ENCODE measurements at places on chromosomes 7 and 10. TPM values are rescaled to one million over a fixed set of nuclear protein-coding genes. Genes with fewer than 3 reads are reported as not detected.

Gene TMEM106B
- total RNA-seq, result 33.6 TPM

Gene ANKRD2
- total RNA-seq, result 6.4 TPM

Gene CTAGE15
- 5.9 TPM for total RNA-seq

Gene MYH16
- not detected for total RNA-seq

Gene IKZF1
- 6.5 TPM for total RNA-seq

Gene GSTO2
- total RNA-seq, result 6.3 TPM

Gene VAX1
- total RNA-seq, result not detected

Gene TAS2R4
- total RNA-seq, result 3.1 TPM

Gene C7orf57
- 0.10 TPM for total RNA-seq

Gene CHAT
- not detected for total RNA-seq

Gene SUGCT
- 5.2 TPM for total RNA-seq

Gene MYL7
- total RNA-seq, result 2.0 TPM

Gene TBX20
- 0.20 TPM for total RNA-seq

Gene MRC1
- total RNA-seq, result 35.5 TPM

Gene PDE1C
- 1.2 TPM for total RNA-seq

Gene SLC26A3
- total RNA-seq, result not detected

Gene CLRN3
- 0.39 TPM for total RNA-seq

Gene NUTM2D
- 2.8 TPM for total RNA-seq

DNA sequence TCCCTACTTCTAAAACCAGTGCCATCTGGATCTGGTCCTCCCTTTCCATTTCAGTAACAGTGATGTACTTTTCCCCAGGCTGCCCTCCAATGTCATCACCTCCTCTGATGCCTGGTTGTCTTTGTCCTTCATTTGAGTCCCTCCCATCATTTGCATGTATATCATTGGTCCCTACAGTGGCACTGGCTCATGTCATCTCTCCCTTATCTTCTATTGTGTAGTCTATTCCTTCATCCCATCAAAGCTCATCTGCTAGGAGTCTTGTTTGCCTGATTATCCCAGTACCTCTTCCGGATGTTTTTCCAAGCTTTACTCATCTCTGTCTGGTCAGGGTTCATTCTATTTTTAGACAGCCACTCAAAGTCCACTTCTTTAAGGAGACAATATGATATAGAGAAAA, 292.9 kb upstream of the BMPER start:
- DNase-seq, result no peak

GRCh38 chr10:95333997-95334804, 43.4 kb upstream of the PDLIM1 start:
- peak; percentile 22 for DNase-seq

- DNase-seq, result peak; percentile 3
Observed at GRCh38 chr7:38736138-38736537, 105.0 kb upstream of the AMPH start.

GRCh38 chr10:72611783-72612182, 14.1 kb downstream of the MICU1 start:
- no peak for DNase-seq

GRCh38 chr10:42488416-42488815, 150.0 kb downstream of the ZNF33B start:
- DNase-seq, result no peak

- DNase-seq, result no peak
Observed at GRCh38 chr10:15796762-15797161, 63.5 kb downstream of the MINDY3 start.

- no peak for DNase-seq
Observed at GRCh38 chr7:36946401-36946739, 222.1 kb upstream of the AOAH start.

- DNase-seq, result no peak
Observed at GRCh38 chr10:121448766-121449421, 149.3 kb downstream of the FGFR2 start.

- DNase-seq, result no peak
Observed at GRCh38 chr10:78436706-78437406, 403.2 kb downstream of the RPS24 start.

DNA sequence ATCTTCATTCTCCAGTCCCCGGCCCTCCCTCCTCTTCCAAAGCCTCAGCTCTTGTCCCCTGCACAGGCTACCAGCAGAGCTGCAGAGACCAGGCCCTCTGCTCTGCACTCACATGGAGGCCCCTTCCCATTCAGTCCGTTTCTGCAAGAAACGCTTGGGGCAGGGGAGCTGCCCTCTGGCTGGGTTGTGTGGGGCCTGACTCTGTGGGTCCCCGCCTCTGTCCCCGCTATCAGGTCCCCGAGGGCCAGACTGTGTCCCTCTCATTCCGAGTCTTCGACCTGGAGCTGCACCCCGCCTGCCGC, 1.5 kb downstream of the PCOLCE start:
- no peak for DNase-seq

DNA sequence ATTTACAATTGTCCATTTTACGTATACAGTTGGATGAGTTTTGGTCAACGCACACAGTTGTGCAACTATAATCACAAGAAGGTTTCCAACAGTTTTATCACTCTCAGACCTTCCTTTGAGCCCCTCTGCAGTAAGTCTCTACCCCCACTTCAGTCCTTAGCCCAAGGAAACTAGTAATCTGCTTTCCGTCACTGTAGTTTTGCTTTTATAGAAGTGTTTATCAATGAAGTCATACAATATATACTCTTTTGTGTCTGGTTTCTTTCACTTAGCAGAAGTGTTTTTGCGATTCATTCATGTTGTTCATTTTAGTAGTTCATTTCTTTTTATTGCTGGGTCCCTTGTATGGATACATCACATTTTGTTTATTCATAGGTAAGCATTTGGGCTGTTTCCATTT, 92.9 kb upstream of the PIP4K2A start:
- DNase-seq, result no peak

DNA sequence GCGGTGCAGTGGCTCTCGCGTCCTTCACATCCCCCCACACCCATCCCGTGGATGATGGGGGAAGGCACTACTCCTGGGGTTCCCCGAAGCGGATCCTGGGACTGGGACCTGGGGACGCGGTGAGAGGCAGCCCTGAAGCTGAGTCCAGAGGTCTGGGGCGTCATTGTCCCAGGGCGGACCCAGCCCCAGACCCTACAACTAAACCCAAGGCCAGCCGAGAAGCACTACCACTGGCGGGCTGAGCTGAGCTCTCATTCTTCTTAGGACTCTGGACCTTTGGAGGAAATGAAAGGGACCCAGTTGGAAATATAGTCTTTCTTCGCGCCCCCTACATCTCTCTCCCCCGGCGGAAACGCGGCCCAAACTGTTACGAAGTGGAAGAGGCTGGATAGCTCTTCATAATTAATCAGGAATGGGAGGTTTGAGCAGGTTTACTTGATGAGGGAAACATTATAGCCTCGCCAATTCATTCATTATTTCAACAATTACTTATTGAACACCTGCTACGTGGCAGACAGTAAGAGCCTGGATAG, 389 bp upstream of the FBXL15 start:
- DNase-seq, result no peak

GRCh38 chr10:132419538-132420468, 22.8 kb downstream of the PWWP2B start:
- DNase-seq, result no peak

GRCh38 chr7:88310956-88311674, 4.4 kb upstream of the STEAP4 start:
- DNase-seq, result no peak

DNA sequence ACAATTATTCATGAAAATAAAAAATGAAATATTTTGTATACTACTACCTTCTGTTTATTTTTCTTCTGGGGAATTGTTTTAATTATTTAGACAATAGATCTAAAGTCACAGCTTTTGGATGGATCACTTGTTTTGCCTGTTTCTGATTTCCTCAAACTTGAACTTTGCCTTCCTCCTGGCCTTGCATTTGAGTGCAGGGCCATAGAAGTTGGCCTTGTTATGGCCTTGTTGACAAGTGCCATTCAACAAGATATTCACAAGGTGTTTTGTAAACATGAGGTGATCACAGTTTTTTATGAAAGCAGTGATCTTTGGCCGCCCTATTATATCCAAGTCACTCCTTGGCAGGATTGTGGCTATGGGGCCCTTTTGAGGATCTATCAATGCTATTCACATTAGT, 4.6 kb downstream of the ZNF22 start:
- no peak for DNase-seq

GRCh38 chr10:116134322-116134721, 138.7 kb downstream of the GFRA1 start:
- no peak for DNase-seq

DNA sequence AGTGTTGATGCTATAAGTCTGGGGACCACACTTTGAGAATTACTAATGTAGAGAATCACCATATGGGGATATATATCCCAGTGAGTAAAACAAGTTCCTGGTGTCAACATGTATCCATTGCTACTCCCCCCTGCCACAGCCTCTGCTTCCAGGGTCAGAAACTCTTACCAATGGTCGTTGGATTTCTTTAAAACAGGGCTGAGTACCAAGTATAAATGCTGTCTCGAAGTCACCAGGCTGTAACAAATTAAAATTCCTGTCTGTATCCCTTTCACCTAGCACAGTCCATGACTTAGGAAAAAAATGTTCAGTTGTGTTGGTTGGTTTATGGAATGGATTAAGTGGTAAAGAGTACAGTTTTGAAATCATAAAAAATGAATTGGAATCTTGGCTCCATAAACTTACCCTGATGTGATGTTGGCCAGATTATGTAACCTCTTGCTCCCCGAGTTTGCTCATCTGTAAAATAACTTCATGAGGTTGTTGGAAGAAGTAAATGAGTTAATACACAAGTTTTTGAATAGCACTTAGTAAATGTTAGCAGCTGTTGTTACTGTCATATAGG, 364.0 kb upstream of the LRGUK start:
- no peak for DNase-seq

GRCh38 chr7:24703296-24703695, 54.0 kb downstream of the GSDME start:
- no peak for DNase-seq

GRCh38 chr7:147638566-147638965, 952.0 kb upstream of the C7orf33 start:
- DNase-seq, result no peak

GRCh38 chr7:79241288-79242060, 212.0 kb downstream of the MAGI2 start:
- DNase-seq, result no peak

- DNase-seq, result no peak
Observed at GRCh38 chr7:128065872-128066271, 34.6 kb upstream of the LRRC4 start.

DNA sequence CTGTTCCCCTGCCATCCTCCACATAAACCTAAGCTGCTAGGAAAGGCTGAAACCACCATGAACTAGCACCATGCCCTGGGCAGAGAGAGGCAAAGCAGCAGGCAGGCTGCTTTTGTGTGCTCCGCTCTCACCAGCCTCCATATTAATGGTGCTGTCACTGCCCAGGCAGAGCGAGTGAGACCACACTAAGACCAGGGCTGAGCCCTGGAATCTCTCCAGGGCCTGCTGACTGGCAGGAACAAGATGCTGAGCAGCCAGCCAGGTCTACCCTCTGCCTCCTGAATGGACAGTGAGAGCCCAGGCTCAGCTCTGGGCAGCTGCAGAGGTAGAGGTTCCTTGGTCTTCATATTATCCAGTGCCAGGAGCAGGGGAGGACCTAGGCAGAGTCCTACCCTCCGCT, 1.6 kb upstream of the CRHR2 start:
- no peak for DNase-seq

- DNase-seq, result no peak
Observed at GRCh38 chr10:127159648-127160245, 36.6 kb downstream of the INSYN2A start.

- no peak for DNase-seq
Observed at GRCh38 chr7:6284461-6285360, 12.3 kb upstream of the CYTH3 start.

GRCh38 chr7:28702171-28702570, 256.0 kb downstream of the TRIL start:
- DNase-seq, result no peak

GRCh38 chr10:6778992-6779701, 199.1 kb upstream of the PRKCQ start:
- no peak for DNase-seq

DNA sequence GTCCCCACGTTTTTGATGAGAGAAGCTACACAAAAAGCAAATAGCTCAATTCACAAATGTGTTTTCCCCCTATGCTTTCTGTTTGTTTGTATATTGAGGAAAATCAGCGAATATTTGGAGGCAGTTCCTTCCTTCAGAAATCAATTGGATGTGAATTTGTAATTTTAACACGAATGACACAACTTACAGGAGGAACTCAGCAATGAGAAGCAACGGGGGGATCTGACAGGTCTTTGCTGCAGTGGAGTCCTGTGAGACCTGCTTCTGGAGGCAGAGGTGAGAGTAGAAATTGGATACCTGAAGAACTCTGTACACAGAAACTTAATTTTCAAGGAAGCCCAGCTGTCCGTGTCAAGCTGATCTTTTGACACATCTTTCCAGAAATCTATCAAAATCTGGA, 370.4 kb downstream of the GFRA1 start:
- no peak for DNase-seq

GRCh38 chr7:96718107-96719003, 8.7 kb upstream of the SEM1 start:
- DNase-seq, result no peak

- no peak for DNase-seq
Observed at GRCh38 chr10:60967854-60968484, 24.0 kb upstream of the RHOBTB1 start.

DNA sequence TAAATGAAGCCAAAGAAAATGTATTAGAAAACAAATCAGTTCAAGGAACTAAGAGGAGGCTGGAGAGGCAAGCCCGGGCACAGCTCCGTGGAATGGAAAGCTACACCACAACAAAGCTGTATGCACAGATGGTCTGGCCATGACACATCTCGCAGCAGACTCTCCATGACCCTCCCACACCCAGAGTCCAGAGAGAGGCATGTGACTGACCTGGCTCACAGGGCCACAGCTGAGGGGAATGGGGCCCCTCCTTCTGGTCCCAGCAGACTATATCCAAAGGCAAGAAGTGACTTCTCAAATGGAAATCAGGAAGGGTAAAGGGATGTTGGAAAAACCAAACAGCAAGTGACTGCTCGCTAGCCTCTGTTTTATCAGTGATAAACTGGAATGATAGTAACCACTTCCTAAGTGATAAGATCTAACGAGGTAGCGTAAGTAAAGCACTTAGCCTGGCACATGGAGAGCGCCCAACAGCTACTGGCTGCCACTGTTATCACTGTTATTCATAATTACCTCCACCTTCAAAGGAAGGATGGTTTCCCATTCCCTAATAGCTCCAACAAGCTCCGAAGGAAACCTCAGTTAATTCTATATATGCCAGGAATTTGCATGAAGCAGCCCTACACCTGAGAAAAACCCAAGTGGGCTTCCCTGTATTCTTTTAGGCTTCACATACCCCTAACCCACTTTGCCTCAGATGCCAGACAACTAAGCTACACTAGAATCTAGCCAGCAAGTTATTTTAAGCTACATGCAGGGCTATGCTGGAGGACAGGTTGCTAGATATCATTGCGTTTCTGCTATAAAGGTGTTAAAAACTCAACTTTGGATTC, 8.4 kb downstream of the OSBPL3 start:
- DNase-seq, result no peak

- DNase-seq, result no peak
Observed at GRCh38 chr10:66277481-66277880, 648.4 kb upstream of the LRRTM3 start.
